Sigmoid colon (tissue), 7 donors: ENCODE measurements at places on chromosomes 3 and 15. TPM values are rescaled to one million over a fixed set of nuclear protein-coding genes. Genes with fewer than 3 reads are reported as not detected.

DNA sequence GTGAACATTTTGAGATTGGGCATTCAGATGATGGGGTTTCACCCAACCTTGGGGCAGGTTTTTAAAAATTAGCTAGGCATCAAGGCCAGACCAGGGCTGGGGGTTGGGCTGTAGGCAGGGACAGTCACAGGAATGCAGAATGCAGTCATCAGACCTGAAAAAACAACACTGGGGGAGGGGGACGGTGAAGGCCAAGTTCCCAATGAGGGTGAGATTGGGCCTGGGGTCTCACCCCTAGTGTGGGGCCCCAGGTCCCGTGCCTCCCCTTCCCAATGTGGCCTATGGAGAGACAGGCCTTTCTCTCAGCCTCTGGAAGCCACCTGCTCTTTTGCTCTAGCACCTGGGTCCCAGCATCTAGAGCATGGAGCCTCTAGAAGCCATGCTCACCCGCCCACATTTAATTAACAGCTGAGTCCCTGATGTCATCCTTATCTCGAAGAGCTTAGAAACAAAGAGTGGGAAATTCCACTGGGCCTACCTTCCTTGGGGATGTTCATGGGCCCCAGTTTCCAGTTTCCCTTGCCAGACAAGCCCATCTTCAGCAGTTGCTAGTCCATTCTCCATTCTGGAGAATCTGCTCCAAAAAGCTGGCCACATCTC is 6.1 kb downstream of the RHO start:
- DNase-seq = no peak

The GOLGA6A gene
- not detected for total RNA-seq

The NAA50 gene
- total RNA-seq = 89.9 TPM

DNA sequence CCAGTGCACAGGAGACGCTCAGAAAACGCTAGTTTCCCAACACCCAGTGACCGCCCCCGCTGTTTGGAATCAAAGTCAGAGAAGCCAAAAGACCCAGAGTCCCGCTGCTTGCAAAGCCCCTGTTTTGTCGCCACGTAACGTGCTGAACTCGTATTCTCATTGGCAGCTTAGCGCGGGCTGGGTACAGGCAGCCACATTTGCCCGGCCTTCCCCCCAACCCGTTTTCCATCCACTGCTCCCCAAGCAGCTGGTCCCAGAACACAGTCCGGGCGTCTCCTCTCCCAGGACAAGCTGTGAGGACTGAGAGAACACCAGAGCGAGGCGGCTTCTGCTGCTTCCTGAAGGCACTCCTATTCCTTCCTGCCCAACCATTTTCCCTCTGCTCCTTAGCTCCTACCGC is 54.8 kb downstream of the RASGRF1 start:
- DNase-seq = no peak

DNA sequence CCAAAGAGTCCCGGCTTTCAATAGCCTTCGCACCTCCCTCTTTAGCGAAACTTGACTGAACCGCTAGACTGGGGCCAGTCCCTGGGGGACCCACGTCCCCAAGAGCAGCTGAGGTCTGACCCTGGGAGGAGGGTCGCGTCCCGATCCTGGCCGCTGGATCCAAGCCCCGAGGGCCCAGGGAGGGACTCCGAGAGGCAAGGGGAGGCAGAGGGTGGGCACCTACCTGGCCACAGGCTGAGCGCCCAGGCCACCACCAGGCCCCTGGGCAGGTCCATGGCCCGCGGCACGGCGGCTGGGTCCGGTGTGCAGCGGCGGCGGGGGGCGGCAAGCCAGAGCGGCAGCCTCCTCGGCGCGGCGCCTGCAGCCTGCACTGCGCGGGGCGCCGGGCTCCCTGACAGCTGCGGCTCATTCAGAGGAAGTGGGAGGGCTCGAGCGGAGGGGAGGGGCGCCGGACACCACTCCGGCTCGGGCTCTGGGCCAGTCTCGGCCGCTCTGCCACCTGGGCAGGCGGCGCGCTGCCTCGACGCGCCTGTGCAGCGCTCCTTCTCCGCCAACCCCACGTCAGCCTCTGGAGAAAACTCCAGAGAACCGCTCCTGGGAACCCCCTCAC is at the start of gene ITGA11:
Gene ITGA11 (minus strand): TSS at position 372 of the 610 bp plus-strand sequence. CDS start 97 bp downstream, at position 275.
- DNase-seq = peak; percentile 74

DNA sequence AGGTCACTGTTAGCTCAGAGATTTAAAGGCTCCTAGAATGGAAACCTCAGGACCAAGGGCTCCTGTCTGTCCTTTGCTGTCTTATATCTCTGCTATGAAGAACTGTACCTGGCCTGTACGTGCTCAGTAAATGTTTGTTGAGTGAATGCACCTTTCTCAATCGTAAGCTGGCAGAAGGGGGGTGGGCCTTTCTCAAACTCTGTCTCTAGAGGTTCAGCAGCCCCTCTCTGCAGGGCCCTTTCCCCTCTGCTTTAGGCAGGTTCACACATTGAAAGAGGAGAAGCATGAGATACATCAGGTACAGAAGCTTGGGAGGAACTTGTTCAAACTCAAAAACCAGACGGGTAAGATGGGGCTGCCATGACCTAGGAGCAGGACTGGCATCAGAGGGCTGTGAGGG is 155.6 kb downstream of the GOLGA6L4 start:
- no peak for DNase-seq
